ENCODE measurements at places on chromosomes 5 and 9. TPM values are rescaled to one million over a fixed set of nuclear protein-coding genes. Genes with fewer than 3 reads are reported as not detected.

DNA sequence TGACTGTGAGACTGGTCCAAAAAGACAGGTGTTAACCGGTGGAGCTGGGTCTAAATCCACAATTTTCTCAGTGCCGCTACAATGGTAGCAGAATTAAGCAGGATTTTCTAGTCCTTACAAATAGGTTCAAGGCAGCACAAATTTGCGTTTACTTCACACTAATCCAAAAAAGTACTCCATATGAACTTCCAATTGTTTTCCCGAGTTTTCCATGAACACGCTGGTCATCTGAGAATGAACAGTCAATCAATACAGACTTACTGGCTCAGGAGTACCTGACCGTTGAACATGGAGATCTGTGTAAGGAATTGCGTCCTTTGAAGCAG, 709 bp downstream of the SLC35D2 start:
- peak overlapping the region; percentile 92 for H3K27ac ChIP-seq
- H3K36me3 ChIP-seq = peaks cover 4% of the 10 kb centered on the region
- DNase-seq = no peak
- peak overlapping the region; percentile 88 for H3K4me3 ChIP-seq
- no peaks in the 10 kb centered on the region for H3K27me3 ChIP-seq

ATP10B gene
- 0.58 TPM for total RNA-seq

- no peaks in the 10 kb centered on the region for H3K36me3 ChIP-seq
- no peak overlapping the region for H3K4me3 ChIP-seq
- no peak for DNase-seq
Measured at GRCh38 chr5:160773646-160774410, 78.2 kb downstream of the ATP10B start.

DNA sequence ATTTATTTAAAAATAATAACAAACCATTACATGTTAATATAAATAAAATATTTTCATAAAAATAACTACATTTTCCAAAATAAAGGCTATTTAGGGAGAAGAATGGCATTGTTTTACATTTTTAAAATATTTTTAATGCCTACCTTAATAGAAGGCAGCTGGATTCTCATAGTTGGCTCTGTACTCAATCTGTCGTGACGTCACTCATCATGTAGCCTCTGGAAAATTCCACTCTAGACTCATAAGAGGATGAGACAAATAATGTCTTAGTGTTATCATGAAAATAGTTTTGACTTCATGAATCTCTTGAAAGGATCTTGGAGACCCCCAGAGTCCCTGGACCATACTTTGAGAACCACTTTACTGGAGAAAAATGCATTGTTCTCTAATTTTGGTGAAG, 93.1 kb downstream of the NXNL2 start:
- peaks cover 21% of the 10 kb centered on the region for H3K4me1 ChIP-seq
- H3K27ac ChIP-seq = no peak overlapping the region
- no peak for DNase-seq
- no peaks in the 10 kb centered on the region for H3K27me3 ChIP-seq

- H3K4me1 ChIP-seq = no peaks in the 10 kb centered on the region
- no peaks in the 10 kb centered on the region for H3K27me3 ChIP-seq
- DNase-seq = no peak
- H3K36me3 ChIP-seq = no peaks in the 10 kb centered on the region
Measured at GRCh38 chr5:168603746-168604145, 24.6 kb upstream of the PANK3 start.

DNA sequence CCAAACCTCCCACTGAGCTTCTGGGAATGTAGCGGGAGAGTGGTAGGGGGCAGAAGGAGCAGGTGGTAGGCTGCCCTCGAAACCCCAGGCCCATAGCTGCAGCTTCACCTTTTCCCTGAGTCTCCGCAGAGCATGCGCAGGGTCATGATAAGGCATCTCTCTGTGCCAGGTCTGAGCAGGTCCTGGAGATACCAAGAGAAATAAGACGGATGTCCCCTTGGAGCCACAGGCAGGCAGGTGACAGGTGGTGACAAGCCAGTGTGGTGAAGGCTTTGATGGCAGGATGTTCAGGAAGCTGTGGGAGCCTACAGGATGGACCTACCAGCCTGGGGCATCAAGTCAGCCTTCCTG, 68.1 kb downstream of the HMCN2 start:
- H3K36me3 ChIP-seq = no peaks in the 10 kb centered on the region
- no peaks in the 10 kb centered on the region for H3K27me3 ChIP-seq
- no peak overlapping the region for H3K4me3 ChIP-seq
- H3K27ac ChIP-seq = peak overlapping the region; percentile 92

DNA sequence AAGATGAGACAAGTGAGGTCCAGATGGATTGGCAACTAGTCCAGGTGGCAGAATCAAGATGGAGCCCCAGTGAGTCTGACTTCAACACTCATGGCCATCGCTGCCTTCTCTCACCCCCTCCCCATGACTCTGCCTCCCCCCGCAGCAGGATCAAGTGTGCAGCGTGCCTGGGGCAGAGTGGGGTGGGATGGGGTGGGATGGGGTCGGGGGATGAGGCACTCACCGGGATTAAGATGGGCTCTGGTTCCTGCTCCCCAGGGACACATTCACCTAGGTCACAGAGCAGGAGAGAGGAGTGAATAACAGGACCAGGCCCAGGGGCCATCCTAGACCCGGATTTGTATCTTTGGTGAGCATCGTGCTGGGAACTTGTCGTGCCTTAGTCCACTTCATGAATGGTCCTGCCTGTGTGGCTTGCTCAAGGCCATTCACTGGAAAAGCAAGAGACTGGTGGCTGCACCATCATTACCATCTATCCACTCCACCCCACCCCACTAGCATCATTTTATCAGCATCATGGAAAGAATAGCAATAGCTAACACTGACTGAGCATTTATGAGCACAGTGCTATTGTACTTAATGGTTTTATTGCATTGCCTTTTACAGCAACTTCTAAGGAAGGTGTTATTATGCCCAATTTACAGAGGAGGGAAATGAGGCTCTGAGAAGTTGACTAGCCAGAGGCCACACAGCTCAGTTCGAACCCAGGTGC, 8.5 kb downstream of the AMBP start:
- no peaks in the 10 kb centered on the region for H3K27me3 ChIP-seq
- H3K27ac ChIP-seq = no peak overlapping the region
- no peak overlapping the region for H3K4me3 ChIP-seq
- no peaks in the 10 kb centered on the region for H3K36me3 ChIP-seq
